Caki2 (cell line): ENCODE measurements at places on chromosomes 3 and 15. TPM values are rescaled to one million over a fixed set of nuclear protein-coding genes. Genes with fewer than 3 reads are reported as not detected.

DNA sequence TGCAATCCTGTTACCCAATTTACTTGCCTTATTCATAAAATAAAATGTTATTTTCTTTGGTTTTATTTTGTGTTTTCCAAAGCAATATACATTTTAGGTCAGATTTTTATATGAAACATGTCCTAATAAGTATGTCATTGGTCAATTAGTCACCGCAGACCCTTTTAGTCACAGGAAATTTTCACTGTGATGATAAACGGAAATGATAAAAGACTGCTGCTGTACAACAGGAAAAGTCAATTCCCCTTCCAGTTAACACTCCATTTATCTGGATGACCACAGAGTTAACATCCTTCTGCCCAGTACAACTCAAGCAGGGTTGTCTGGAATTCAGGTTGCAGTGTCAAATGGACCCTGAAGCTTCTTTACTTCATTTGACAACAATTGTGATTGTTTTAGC is 175.2 kb downstream of the LSAMP start:
- DNase-seq: no peak

- no peak for DNase-seq
These were observed 370.4 kb downstream of the TUSC7 start for GRCh38 chr3:117079997-117080396.

GRCh38 chr3:42680271-42680670 is 5.1 kb upstream of the KLHL40 start:
- DNase-seq: no peak

- no peak for DNase-seq
These were observed 47.3 kb downstream of the AQP9 start for GRCh38 chr15:58185439-58185838.

- DNase-seq: peak; percentile 66
These were observed 155.8 kb downstream of the NR1D2 start for GRCh38 chr3:24100696-24101402.

Gene WDR93
- total RNA-seq: 0.93 and 1.5 TPM in 2 replicates

- DNase-seq: no peak
These were observed 29.7 kb downstream of the MRPS11 start for GRCh38 chr15:88497109-88497765.

Gene GOLGA6A
- 1.0 TPM in 1 of 2 replicates, not detected in the other for total RNA-seq

DNA sequence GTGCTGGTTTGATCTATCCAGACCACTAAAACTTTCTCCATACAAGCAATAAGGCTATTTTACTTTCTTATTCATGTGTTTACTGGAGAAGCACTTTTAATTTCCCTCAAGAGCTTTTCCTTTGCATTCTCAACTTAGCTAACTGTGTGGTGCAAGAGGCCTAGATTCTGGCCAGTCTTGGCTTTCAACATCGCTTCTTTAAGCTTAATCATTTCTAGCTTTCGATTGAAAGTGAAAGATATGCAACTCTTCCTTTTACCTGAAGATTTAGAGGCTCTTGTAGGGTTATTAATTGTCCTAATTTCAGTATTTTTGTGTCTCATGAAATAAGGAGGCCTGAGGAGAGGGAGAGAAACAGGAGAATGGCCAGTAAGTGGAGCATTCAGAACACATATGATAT is 234.8 kb upstream of the GADL1 start:
- no peak for DNase-seq

DNA sequence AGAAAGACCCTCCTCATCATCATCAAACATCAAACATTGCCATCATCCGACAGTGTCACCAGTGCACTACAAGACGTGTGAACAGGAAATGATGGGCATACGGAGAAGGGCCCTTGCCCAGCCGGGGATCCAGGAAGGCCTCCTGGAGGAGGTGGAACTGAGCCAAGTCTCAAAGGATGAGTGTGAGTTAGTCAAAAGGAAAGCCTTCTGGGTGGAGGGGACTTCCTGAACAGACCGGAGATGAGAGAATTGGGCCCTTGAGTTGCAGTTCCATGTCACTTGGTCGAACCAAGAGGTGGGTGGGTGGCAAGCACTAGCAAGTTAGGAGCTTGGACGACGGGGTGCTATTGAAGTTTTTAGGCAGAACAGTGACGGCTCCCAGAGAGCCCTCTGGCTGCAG is 8.5 kb downstream of the SEMA4B start:
- no peak for DNase-seq

DNA sequence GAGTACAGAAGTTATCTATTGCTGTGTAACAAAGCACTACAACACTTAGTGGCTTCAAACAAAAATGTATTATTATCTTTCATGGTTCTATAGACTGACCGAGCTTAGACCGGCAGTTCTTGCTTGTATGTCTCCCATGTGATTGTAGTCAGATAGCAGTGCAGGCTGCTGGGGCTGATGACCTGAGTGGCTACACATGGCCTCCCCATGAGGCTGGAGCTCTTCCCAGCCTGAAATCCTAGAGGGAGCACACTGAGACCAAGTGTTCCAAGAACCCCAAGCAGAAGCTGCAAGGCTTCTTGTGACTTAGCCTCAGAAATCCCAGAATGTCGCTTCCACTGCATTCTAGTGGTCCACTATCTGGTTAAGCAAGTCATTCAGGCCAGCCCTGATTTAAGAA is 141.2 kb upstream of the TLE3 start:
- DNase-seq: no peak

Gene SENP7
- 1.2 and 2.7 TPM in 2 replicates for total RNA-seq

DNA sequence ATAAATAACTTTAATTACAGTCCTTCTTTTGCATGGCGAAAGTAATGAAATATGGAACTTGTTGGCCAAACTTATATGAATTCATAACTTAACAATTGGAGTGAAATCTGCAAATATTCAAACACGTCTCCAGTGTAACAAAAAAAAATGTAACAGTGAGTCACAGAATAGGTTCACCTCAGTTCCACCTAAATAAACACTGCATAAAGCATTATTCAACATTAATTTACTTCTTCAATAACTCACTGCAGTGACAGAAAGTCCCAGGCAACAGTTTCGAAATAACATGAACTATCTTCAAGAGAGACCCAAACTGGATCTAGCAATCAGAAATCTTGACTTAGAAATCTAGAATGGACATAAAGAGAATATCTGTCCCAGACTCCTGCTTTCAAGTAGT is 75.6 kb downstream of the GMNC start:
- no peak for DNase-seq

Gene ICE2
- total RNA-seq: 11.1 and 24.2 TPM in 2 replicates

Gene PRKCD
- 10.8 and 13.0 TPM in 2 replicates for total RNA-seq

- DNase-seq: no peak
These were observed 1.3 kb downstream of the RYK start for GRCh38 chr3:134249296-134249841.

GRCh38 chr3:136251511-136251910 is 1.4 kb downstream of the PCCB start:
- DNase-seq: no peak

GRCh38 chr15:78684657-78685056 is 43.6 kb upstream of the CHRNB4 start:
- DNase-seq: no peak

- no peak for DNase-seq
These were observed 14.0 kb downstream of the H1-8 start for GRCh38 chr3:129556890-129557547.

Gene SUSD5
- total RNA-seq: 0.30 TPM in 1 of 2 replicates, not detected in the other
